ENCODE measurements at places on chromosomes 13 and 19.

DNA sequence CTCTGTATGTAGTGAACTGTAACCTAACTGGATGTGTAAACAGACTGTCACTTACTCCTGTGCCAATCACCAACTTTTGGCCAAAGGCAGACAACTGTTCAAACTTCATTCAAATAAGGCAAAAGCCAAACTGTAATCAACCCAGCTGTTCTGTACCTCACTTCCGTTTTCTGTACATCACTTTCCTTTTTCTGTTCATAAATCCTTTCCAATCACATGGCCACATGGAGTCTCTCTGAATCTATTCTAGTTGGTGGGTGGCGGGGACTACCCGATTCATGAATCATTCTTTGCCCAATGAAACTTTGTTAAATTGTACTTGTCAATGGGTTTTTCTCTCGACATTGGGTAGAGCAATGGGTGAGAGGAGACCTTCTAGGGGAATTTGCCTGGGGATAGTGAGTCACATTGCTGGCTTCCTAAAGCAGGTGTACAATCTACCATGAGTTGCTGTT, 178.3 kb upstream of the RFC3 start:
- no peak for DNase-seq

- DNase-seq, result no peak
Observed at GRCh38 chr19:7924241-7924640, 1.7 kb downstream of the CTXN1 start.

- DNase-seq, result no peak
Observed at GRCh38 chr13:43295825-43296564, 272.6 kb downstream of the DNAJC15 start.

GRCh38 chr13:62879071-62879470, 1463.4 kb upstream of the PCDH20 start:
- peak; percentile 84 for DNase-seq

DNA sequence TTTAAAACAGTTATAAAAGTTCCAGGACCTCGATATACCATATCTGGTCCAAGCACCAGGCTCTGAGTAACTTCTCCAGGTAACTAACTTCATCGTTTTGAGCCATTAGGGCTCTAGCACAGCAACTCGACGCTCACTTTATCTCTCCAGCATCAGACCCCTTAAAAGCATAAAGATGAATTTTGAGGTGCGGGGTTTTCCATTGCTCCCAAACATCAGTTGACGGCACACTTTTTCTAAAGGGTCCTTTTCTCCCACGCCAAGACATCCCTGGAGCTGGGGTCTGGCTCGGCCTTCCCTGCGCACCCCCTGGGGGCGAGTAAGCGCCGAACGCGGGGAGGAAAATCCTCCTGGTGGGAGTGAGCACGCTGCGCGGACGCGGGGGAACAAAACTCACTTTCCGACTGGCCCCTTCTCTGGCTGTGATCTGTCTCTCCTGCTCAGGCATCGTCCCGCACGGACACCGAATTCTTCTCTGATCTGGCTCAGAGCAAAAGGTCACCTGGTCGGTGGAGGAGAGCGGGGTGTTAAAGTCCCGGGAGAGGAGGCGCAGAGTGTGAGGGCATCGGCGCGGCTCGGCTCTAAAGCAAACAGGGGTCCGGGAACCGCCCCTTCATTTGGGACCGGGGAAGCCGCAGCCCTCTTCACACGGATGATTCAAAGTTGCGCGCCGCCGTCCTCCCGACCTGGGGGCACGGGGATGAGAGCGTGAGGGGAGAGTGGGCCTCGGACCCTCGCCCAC, at the start of gene ATP7B:
Gene ATP7B (minus strand): TSS at position 561 of the 742 bp plus-strand sequence. CDS start 113 bp downstream, at position 448.
- DNase-seq, result peak; percentile 10

DNA sequence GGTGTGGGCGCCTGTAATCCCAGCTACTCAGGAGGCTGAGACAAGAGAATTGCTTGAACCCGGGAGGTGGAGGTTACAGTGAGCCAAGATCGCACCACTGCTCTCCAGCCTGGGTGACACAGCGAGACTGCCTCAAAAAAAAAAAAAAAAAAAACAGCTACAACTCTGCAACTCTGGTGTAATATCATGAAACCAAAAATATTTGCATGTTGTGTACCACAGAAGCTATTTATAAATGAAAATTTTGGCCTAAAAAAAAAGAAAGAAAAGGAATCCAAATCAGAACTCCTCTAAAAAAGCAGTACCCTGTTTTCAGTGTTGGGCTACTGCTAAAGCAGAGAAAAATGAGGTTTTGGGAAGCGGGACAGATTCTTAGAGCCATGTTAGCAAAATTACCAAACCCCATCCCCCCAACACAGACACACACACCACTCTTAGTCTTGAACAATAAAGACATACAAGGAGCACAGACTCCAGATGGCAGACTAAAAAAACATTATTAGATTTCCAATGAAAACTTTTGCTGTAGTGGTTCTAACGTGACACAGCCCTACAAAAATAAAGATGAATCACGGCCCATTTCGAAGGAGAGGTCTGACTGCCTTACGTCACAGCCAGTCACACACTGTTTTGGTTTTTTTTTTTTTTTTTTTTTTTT, 51.5 kb downstream of the INSR start:
- peak; percentile 80 for DNase-seq

- peak; percentile 5 for DNase-seq
Observed at GRCh38 chr13:68927387-68928026, 1180.1 kb upstream of the ATXN8OS start.

DNA sequence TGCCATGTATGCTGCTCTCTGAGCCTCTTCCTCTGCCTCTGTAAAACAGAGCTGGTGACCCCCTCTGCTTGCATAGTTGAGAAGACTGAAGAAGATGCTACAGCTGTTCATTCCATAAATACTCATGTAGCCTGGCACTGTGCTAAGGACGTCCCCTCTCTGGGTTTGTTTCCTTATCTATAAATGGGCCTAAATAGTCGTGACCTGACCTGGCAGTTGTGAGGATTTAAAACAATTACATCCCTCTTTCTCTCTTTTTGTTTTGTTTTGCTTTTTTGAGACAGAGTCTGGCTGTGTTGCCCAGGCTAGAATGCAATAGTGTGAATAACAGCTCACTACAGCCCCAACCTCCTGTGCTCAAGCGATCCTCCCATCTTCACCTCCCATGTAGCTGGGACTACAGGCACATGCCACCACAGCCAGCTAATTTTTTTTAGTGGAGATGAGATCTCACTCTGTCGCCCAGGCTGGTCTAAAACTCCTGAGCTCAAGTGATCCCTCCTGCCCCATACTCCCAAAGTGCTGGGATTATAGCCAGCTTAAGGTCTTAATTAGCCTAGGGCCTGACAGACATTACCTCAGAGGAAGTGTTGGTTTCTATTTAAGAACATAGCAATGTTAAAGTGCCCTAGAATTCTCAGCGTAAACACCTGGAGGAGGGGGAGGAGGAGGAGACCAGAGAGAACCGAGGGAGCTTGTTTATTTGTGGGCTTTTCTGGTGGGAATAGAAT, 4.6 kb downstream of the WDR62 start:
- DNase-seq, result no peak

GRCh38 chr19:30686176-30686820, 314.1 kb downstream of the ZNF536 start:
- peak; percentile 57 for DNase-seq

DNA sequence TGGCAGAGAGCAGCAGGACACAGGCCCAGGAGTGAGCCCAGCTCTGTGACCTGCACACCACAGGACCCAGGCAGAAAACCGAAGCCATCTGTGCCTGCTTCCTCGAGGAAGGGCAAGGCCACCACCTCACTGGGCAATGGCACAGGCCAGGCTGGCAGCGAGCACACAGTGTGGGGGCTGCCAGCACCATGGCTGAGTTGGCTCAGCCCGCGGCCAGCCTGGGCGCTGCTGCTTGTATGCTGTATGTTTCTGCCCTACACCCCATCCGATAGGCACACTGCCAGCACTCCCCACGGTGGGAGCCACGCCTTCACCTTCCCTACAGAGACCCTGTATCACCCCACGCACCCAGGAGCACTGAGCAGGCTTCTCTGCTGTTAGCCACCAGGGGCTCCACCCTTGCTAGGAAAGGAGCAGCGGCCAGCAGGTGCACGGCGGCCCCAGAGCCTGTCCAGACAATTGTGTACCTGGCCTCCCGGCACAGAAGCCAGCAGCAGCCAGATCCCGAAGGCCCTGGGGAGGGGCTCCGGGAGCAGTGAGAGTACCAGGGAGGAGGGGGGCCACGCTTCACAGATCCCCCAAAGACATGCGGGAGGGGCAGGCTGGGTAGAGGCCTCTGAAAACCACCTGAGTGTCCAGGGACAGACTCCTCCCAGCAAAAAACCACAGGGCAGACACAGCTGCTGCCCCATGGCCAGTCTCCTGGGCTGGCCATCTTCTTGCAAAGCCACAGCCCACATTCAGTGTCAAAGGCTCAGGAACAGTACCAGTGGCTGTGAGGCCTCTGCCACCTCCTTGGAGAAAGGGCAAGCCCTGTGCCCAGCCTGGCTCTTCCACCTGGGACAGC, 56.1 kb downstream of the MLLT1 start:
- DNase-seq, result no peak

- DNase-seq, result peak; percentile 31
Observed at GRCh38 chr19:55474269-55475265, 1.9 kb upstream of the ZNF628 start.

- peak; percentile 33 for DNase-seq
Observed at GRCh38 chr13:23567906-23568460, 2.2 kb upstream of the TNFRSF19 start.

DNA sequence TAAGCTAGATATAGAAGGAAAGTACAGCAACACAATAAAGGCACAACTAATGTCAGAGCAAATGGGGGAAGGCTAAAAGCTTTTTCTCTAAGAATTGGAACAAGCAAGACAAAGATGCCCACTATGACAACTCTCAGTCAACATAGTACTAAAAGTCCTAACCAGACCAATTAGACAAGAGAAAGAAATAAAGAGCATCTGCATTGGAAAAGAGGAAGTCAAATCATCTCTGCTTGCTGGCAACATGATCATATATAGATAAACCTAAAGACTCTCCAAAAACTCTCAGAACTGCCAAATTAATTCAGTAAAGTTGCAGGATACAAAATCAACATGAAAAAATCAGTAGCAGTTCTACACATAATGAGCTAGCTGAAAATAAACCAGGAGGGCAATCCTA, 542.0 kb downstream of the DIAPH3 start:
- no peak for DNase-seq

DNA sequence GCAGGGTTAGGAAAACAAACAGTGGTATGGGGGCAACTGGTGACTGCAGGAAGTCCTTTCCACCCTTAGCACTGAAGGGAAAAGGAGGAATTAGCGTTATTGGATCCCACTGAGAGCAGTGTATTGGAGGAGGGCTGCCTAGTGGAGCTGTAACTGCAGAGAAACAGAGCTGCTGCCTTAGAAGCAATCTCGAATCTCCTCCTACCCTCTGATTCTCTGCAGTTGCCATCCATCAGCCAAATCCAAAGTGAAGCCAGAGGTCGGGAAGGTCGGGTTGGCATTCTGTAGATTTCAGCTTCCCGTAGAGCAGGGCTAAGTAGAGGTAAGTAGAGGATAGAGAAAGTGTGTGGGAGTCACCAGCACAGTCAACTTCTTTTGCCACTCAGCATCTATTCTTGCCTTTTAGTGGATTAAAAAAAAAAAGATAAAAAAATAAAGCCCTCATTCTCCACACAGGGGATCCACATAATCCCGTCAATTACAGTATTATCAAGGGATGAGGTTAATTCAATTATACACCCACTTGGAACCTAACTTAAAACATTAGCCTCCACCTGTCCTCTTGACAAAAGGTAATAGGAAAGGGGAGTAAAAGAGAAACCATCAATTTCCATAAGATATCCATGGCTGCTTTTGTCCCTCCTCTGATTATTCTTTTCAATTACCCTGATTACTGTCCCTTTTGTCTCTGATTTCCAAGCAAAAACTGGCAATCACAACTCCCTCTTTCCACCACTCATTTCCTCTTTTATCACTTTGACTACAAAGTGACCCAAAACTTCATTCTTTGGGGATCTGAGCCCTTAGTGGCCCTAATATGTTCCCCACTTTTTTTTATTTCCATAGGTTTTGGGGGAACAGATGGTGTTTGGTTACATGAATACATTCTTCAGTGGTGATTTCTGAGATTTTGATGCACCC, 234.7 kb downstream of the RBM26 start:
- no peak for DNase-seq

DNA sequence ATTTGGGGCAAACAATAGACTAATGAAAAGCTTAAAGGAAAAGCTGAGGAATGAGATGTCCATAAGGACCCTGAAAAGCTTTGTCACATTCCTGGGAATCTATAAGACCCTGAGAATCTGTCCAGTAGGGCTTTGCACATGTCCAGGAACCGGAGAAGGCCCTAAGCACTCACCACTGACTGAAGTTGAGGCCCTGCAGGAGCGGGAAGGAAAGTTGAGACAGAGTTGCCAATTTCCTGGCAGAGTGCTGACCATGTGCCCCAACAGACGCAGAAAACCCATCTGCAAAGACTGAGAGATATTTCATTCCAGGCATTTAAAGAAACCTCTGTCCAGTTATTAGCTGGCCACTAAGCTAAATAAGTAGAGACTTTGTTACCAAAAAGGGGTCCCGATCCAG, 890.5 kb downstream of the UQCRFS1 start:
- no peak for DNase-seq

DNA sequence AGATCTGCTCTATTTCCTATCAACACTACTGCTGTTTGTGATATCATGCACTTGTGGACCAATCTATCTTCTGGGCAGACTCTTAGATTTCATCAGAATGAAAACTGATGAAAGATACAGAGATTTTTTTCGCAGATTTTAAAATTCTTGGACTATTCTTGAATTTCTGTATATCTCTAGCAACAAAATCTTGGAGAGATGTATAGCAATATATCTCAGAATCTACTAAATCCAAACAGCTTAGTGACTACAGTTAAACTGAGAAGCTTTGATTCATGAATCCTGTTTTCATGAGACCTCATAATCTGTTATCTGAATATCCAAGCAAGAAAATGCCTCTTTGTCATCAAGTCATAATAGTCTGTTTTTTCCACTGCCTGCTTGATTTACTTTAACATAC, 28.0 kb upstream of the FREM2 start:
- DNase-seq, result no peak

DNA sequence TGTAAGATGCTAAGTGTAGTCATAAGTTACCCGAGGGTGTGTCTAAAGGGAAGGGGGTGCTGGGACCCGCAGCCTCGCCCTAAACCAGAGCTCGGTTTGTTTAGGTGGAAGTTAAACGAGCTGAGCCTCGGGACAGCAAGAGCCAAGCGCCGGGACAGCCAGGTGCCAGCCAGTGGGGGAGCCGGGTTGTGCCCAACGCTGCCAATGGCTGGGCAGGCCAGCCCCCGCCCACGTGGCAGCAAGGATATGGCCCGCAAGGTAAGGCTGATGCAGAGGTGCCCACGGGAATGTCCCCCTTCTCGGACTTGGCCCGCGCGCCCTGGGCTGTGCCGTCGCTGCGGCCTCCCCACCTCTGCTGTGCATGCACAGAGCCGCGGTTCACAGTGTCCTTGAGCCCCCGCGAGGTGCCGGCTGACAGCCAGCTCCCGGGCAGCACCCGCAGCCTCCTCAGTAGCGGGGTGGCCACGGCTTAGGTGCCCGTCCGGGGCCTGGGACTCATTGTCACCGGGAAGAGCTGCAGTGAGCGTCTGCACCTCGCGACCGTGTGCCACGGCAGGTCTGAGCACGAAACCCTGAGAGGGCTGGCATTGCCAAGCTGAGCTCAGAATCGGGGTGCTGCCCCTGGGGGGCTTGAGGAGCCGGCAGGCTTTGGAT, 9.3 kb upstream of the RPS15 start:
- no peak for DNase-seq

GRCh38 chr13:98979012-98979660, 1.3 kb upstream of the DOCK9 start:
- no peak for DNase-seq
